H54 (cell line): ENCODE measurements at places on chromosomes 4 and X.

- no peak for DNase-seq
Measured at GRCh38 chr4:132923516-132923915, 225.6 kb upstream of the PCDH10 start.

GRCh38 chr4:96955226-96955625 lies 1115.3 kb downstream of the PDHA2 start:
- DNase-seq, result no peak

DNA sequence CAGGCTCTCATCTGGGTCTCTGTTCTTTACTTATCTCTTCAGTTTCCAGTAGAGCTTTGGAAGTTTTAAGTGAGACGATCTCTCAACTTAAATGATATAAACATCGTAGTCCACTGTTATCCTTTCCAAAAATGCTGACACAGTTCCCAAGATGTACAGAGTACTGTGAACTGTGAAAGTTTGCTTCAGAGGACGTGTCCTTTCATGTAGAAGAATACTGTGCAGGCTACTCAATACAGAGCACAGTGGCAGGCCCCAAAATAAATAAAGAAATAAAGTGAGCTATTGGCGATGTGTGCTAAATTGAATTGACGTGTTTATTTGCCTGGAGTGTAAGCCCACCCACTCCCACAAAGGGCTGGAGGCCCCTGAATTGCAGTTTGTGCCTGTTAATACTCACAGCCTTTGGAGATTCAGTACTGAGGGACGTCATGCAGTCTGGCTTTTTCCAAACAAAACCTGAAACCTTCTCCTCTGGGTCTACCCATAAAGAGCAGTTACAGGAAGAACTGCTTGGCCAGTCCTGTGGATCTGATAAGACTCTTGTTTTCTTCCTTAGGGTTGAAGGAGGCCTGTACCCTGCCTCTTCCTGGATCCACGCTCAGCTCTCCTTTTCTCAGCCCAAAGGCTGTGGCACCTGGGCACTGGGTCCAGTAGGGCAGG lies 66.1 kb downstream of the SOWAHB start:
- no peak for DNase-seq

GRCh38 chr4:149830823-149831222 lies 15.2 kb upstream of the IQCM start:
- DNase-seq, result no peak

DNA sequence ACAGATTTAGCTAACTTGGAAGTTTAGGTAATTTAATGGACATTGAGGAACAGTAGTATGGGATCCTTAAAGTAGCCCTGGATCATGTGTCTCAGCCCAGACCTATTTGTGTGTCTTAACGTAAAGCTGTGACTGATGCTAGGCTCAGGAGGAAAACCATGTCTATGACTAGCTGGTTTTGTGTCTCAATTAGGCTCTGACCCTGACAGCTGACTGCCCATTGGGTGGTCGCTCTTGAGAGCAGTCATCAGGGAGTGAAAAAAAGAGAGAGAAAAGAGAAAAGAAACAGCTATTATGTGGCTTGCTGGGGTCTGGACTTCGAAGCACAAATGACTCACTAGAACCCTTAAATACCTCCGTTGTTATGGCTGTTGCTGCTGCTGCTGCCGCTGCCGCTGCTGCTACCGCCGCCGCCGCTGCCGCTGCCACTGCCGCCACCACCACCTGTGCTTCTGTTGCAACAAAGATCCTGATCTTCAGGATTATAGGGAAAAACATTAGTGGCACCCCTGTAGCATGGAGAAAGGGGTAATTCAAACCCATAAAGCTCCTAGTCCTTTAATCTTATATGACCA lies 70.7 kb downstream of the GSPT2 start:
- no peak for DNase-seq

DNA sequence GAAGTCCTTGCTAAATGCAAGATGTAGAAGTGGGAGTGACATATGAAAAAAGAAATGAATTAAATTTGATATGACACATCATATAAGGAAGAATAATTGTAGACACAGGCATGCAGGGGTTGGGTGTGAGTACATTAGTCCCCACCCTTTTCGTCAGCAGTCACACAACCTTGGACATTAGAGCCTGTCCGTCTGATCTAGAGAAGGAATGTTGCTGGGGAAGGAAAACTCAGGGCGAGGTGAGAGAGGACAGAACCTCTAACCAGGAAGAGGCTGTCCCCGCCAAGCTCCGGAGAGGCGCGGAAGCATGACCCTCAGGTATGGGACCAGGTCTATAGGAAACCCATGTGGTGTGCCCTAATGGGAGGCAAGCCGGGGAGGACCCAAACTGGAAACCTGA lies 102.1 kb downstream of the RELL1 start:
- no peak for DNase-seq

DNA sequence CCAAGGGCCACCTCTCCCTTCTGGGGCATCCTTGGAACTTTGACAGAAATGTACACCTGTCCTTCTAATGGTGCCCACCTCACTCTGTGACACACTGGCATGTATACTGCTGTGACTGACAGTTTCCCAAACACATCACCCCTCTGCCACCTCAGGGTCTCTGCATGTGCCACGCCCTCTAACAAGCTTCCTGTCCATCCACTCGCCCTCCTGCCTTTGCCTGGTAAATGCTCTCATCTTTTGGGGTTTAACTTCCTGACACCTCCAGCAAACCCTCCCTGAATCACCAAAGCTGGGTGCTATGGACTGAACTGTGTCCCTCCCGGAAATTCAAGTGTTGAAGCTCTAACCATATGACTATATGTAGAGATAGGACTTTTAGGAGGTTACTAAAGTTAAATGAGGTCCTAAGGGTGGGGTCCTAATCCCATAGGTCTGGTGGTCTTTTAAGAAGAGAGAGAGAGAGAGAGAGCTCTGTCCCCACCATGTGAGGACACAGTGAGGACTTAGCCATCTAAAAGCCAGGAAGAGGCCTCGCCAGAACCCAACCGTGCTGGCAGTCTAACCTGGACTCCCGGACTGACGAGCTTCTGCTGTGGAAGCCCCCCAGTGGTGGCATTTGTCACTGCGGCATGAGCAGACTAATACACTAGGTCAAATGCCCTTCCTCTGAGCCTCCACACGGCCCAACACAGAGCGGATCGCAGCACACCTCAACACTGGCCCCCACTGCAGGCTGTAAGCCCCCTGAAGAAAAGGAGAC lies 95.6 kb downstream of the AFAP1 start:
- DNase-seq, result no peak

DNA sequence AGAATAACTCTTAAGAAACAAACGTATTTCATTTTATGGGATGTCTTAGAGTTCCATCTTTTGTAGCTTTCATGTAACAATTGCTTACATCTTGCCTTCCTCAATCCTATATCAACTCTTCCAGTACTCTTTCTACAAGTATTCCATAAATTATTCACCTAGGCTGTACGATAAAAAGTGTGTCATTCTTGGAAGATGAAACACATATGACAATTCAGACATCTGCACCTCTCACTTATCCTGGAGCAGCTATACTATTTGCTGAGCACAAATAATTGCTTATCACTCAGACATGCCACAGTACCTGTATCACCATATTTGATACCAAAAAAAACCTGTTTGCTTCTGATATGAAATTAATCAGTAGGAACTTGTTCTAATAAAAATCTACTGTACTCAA lies 1.0 kb downstream of the POF1B start:
- DNase-seq, result no peak

DNA sequence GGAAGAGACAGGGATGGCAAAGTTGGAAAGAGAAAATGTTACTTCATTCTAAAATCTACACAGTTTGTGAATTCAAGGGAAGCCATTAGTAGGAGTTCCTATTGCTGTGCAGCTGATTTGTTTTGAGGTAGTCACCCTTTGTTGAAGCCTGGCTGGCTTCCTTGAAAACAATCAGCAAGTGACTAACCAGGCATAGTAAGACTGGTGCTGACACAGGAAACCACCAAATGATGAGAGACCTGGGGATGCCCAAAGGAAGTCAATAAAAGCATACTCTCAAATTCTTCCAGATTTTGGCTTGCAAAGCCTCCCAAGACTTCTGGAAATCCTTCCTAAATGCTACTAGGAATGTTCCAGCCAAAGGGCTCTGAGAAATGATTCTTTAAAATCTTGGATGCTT lies 23.9 kb upstream of the PRDM8 start:
- peak; percentile 15 for DNase-seq

- no peak for DNase-seq
Measured at GRCh38 chrX:154380787-154381186, 1.7 kb downstream of the EMD start.

DNA sequence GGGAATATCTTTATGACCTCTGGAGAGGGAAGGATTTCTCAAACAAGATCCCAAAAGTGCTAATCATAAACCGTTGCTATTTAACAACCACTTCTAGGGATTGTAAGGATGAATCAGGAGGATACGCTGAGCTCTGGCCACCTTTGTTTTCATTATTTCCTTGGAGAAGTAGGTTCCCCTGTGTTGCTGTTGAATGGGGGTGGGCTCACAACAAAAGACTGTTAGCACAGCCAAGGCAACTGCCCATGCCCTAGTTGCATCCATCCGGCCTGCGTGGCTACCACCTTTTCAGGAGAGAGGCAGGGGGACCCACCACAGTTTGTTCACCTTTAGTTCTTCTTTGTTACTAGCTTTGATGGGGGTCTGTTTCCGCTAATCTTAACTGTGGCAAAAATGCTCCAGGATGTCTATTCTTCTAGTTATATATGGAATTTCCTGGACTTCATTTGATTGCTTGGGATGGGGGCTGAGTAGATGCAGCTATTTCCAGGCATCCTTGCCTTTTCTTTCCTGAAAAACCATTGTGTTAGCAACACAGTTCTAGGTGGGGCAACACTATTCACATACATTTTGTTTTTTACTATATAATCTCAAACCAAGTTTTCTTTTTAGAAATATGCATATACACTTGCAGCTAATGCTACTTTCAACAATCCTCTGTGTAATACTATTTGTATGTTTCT lies 95.4 kb downstream of the KDR start:
- DNase-seq, result no peak

DNA sequence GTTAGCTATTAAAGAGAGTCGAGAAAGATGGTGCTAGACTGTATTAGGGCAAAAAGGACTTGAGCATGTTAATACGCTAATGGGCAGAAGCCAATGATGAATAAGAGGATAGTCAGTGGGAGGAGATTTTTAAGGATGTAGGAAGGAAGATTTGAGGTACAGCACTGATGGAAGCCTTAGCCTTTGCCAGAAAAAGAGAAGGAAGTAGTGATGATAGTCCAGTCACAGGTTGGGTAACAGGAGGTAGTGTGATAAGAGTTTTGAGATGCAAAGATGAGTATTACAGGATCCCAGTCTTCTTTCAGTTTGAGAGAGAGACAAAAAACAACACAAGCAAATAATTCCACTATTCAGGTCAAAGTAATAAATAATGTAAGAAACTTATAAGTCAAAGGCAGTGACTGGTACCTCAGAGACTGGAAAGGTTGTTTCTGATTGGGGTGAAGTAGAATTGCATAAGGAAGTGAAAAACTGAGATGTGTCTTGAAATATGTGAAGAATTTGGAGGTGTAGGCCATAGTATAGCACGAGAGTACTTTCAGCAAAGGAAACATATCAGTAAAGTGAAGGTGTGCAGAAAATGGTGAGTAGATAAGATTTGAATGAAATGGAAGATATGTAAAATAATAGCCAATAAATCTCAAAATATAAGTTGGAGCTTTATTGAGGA lies 22.1 kb upstream of the NDNF start:
- DNase-seq, result no peak

DNA sequence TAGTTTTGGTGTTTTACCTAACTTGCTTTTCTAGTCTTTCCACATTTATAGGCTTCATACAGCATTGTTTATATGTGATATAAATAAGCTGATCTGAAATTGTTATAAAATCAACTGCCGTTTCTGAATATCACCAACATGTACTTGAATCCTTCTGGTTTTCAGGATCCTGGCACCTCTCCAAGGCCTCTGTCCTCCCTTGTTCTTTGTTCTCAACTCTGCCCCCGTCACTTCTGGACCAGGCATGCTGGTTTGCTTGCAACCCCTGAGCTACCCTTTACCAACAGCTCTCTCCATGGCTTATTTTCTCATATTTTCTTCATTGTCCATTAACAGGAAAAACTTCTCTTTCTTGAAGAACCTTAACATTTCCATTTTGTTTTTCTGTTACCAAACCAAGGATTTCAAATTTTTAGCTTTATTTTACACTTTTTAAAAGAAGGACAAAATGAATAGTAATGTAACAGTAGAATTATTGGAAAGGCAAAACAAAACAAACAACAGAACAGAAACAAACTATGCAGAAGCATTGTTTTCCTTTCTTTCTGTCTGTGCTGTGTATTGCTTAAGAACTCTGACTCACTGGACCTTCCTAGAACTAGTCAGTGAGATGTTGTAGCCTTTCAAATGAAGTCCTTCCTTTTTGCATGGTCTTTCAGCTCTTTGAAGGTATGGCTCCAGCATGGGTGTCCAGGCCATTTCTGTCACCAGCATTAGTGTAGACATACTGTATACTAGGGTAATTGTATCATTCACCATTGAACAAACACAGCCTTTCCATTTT lies 44.8 kb downstream of the BANK1 start:
- no peak for DNase-seq

DNA sequence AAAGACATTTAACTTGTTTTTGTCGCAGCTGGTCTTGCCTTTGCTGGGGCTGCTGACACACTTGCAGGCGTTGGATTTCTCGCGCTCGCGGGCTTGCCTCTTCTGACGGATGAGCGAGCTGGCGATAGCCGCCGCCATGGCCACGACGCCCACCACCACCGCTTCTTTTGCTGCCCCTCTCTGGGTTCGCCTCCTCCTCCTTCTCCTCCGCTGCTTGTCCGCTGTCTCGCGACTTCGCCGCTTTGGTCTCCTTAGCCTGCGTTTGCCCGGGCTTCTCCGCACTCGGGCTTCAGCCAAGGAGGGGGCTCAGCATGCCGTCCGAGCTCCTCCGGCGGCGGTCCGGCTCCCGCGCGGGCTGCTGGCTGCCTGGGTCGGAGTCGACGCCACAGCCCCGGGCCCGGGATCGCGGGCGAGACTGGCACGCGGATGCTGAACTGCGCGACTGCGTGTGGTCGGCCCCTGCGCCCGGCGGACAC lies 613 bp downstream of the FGF13 start:
- DNase-seq, result no peak

- no peak for DNase-seq
Measured at GRCh38 chr4:147696866-147697265, 12.9 kb upstream of the PRMT9 start.

DNA sequence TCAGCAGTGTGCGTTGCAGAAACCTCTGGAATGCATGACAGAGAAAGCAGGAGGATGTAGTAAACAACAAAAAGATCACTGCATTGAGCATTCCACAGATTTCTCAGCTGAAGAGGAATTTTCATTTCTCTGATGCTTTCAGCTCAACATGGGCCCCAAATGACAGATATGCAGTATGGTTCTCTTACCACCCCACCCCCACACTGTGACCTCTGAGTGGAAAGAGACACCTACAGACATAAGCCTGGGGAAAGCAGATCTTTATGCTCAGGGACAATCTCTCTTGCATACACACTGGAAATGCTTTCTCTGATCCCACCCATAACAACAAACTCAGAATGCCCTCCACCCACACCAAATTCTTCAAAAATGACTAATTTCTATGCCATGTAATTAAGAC lies 983.7 kb upstream of the LCORL start:
- no peak for DNase-seq

GRCh38 chr4:5618051-5618960 lies 90.1 kb downstream of the EVC2 start:
- DNase-seq, result no peak

- DNase-seq, result no peak
Measured at GRCh38 chr4:40157436-40157835, 39.4 kb upstream of the RHOH start.
